ENCODE measurements at places on chromosomes 1 and 21.

DNA sequence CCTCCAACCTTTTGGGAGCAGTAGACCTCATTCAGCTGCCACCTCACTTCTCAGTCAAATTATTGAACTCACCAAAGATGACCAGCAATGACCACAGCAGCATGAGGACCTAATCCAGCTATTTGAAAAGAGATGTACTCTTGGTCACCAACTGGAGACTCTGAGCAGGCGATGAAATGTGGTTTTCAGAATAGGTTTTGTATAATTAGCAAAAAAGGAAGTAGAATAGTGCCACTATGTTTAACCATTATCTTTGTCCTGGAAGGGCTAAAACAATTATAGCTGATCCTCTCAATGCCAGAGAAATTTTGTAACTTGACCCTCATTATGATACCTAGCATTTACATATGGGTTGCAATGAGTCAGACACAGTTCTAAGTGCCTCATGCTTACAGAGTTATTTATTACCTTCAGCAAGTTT is at the start of gene FCRL2:
TSS of gene FCRL2 (minus strand) at position 162 of the 421 bp plus-strand sequence. CDS start at position 103, 59 bp downstream.
- DNase-seq: no peak

DNA sequence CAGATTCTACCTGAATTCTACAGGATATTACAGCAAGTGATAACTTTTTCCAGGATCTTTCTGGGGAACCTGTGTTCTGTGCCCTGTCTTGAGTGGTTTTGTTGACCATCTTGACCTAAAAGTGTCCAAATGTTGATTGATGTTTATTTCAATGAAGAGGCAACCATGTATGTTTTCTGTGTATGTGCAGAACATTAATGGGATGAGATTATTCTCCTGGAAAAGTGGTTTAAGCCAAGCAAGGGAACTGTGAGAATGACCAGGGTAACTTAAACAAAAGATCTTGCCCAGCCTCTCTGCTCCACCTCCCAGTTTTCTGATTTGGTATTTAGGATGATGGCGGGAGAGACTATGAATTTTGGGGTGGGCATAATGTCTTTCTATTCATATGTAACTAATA is 1.0 kb upstream of the SAMD13 start:
- no peak for DNase-seq

GRCh38 chr1:196142111-196142640 is 466.1 kb downstream of the KCNT2 start:
- no peak for DNase-seq

- no peak for DNase-seq
These were observed 156.0 kb downstream of the RERE start for GRCh38 chr1:8661185-8662110.

DNA sequence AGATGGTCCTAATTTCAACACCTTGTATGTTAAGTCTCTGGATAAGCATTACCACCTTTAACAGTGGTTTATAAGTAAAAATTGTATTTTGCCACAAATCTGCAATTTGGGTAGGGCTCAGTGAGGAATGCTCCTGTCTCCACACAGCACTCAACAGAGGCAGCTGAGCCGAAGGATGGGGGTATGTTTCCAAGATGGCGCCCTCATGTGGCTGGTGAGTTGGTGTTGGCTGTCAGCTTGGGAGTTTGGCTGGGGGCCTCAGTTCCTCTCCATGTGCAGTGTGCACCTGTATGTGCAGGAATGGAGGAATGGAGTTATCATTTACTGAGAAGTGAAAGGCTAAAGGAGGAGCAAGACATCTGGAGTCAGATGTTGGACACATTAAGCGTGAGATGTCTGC is 136.8 kb downstream of the GABPA start:
- DNase-seq: no peak

- no peak for DNase-seq
These were observed 418 bp downstream of the IFI44L start for GRCh38 chr1:78620666-78621065.

- no peak for DNase-seq
These were observed 21.5 kb downstream of the NPHP4 start for GRCh38 chr1:5970610-5971273.

- DNase-seq: no peak
These were observed 2.8 kb downstream of the CD58 start for GRCh38 chr1:116567790-116568661.
